ENCODE measurements at places on chromosomes 3 and 15.

DNA sequence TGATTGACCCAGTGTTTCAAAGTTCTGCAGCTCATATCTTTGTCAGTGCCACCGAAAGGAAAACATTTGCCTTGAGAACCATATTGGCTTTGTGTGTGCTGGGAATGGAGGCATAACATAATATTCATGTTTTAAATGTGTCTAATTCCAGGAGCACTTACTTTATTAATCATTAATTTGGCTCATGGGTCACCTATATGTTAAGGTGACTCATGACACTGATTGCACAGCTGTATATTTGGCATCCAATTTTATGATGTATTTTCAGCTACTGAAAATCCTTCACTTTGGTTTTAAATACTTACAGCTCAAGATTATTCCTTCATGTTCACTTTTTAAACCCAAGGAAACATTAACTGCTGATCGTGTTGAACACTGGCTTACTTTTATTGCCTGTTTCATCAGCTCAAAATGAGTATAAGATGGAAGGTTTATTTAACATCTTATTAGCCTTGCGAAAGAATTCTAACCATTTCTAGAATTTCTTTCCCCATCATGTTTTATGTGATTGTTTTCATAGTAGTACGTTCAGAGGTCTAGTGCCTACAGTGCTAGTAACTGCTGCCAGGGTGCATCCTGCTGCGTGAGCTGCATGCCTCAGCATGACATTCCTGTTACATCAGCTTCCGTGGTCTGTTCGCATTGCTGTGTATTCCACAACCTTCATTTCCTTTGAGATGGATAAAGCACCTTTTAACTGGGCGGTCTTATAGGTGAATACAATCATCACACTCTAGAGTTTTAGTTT is 63.7 kb downstream of the LRCH3 start:
- peak; percentile 93 for DNase-seq

DNA sequence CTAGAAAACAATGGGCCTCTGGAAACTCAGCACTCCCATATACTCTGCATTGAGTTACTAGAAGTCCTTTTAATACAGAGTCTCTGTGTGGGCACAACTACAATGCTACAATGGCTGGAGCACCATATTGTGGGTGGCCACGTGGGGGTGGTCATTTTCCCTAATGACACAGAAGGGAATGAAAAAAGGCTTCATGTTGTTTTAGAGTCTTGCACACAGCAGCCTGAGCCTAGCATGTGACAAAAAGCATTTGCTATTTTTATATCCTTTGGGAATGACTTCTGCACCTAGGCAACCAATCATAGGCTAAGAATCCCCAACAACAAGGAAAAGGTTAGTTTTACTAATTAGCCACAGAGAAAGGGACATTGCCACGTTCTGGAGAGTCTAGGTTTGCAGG is 120.6 kb downstream of the PPM1L start:
- DNase-seq: no peak

DNA sequence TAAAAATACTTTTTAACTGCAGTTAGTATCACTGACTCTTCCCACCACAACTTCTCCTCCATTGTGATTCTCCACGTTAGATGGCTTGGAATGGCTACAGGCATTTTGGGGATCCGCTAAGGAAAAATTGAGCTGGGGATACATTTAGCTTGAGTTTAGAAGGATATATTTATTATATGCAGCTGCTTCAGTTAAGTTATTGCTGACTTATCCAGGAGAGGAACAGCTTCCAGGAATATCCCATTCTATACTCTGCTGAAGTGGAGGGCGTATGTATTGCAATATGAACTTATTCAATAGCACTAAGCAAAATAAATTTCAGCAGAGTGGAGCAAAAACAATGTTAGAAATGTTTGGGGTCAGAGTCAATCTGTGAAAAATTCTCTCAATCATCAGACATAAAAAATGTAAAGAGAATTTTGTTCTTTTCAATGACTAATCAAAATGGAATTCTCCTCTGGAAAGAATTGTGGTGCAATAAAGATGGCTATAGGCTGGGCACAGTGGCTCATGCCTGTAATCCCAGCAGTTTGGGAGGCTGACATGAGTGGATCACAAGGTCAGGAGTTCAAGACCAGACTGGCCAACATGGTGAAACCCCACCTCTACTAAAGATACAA is 84.7 kb downstream of the NCEH1 start:
- no peak for DNase-seq

DNA sequence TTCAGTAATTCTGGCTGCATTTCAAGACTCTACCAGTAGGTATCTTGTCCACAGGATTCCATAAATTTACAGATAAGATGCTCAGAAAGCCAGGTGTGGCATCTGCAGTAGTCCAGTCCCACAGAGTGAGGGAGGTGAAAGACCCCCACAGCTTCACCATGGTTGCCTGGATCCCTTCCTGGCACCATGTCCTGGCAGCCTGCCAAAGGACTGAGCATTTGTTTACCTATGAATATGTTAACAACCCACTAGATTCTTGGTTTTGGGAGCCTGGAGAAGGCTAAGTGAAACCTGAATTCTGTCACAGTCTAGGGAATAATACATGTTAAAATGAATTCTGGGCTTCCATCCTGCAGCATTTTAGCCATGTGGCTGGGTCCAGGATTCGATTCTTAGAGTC is 14.9 kb downstream of the CHST2 start:
- DNase-seq: peak; percentile 69

DNA sequence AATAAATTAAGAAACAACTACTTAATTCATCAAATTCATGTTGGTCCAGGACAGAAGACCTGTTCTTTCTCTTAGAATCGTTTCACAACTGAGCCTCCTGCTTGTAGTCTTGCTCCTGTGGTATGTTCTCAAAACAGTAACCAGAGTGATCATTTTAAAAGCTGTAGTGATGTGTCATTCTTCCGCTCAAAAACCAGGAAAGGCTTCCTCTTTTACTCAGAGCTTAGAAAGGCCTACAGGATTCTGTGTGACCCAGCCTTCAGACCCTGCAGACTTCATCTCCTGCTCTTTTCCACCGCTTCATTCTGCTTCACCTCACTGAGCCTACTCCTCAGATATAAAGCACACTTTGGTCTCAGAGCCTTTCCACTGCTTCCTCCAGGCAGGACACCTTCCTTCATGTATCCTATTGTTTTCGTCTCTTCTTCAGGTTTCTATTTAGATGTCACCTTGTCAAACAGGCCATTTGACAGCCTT is 22.7 kb downstream of the ST6GAL1 start:
- no peak for DNase-seq

DNA sequence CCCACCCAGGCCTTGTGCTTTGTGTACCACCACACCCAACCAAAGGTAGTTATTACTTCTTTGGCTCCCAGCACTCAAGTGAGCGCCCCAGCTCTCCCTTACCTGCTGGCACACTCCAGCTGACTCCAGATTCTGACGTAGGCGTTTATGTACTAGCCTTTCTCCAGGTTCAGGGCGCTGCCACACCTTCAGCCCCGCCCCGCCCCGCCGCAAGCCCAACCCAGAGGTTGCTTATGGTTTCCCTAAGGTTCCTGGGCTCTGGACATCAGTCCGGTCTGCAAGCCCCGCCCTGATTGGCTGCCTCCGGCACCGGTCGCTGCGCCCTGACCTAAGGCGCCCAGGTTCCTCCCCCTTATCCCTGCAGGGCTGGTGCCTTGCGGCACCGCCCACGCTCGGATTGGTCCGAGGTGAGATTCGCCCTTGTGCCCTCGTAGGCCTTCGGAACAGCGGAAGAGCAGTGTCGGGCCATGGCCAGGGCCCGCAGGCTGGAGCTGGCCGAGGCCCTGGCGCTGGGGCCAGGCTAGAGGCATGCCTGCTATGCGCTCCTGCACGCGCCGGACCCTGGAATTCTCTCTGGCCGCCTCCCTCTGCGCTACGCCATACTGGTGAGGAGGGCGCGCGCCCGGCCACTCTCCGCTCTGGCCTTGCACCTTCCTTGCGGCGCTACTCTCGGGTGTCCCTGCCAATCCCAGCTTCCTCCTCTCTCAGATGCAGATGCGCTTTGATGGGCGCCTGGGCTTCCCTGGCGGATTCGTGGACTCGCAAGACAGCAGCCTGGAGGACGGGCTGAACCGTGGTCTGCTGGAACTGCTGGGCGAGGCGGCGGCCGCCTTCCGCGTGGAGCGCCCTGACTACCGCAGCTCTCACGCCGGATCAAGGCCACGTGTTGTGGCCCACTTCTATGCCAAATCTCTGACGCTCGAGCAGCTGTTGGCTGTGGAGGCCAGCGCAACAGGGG is 19.8 kb upstream of the NUDT16 start:
- no peak for DNase-seq

GRCh38 chr15:79432345-79433275 is 474 bp downstream of the MINAR1 start:
- no peak for DNase-seq

DNA sequence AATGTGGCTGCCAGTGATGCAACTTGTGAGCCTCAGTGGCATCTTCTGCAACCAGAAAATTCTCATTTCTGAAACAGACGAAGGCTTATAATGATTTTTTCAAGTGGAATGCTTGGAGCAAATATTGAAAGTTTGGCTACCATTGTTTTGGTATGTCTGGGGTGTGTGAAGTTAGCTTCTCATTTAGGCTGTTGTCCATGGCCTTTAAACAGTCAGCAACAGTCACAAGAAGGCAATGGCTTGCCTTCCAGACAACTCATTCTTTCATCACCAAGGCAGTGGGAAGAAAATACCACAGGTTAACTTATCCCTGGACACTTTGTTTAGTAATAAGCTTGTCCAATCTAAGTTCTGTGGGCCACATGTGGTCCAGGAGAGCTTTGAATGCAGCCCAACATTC is 4.7 kb upstream of the BNC1 start:
- DNase-seq: no peak

GRCh38 chr15:45618813-45619212 is 16.0 kb upstream of the SQOR start:
- no peak for DNase-seq

DNA sequence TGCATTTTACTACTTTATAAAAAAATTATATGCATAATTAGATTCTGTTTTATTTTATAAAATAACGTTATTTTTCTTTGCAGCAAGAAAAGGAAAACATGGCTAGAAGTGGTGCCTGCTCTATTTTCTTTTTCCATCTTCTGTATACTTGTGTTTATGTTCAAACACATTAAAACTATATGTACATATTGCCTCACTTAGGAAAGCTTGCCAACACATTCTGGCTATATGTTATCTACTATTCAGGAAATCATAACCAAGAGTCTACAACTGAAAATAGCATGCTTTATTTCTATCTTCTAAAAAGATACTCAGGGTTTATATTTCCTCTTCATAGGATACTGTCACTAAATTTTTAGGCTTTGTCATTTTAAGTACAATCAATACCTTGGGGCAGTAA is 90.2 kb upstream of the KCNMB2 start:
- DNase-seq: no peak

GRCh38 chr3:83320726-83321125 is 1559.3 kb upstream of the GBE1 start:
- no peak for DNase-seq

- DNase-seq: peak; percentile 85
Observed at GRCh38 chr3:111864821-111865656, 6.0 kb downstream of the PHLDB2 start.

- DNase-seq: no peak
Observed at GRCh38 chr15:99496302-99496629, 69.5 kb upstream of the MEF2A start.

GRCh38 chr3:135203026-135203425 is 408.0 kb downstream of the EPHB1 start:
- DNase-seq: no peak

- no peak for DNase-seq
Observed at GRCh38 chr15:32692286-32692685, 25.5 kb upstream of the GREM1 start.

DNA sequence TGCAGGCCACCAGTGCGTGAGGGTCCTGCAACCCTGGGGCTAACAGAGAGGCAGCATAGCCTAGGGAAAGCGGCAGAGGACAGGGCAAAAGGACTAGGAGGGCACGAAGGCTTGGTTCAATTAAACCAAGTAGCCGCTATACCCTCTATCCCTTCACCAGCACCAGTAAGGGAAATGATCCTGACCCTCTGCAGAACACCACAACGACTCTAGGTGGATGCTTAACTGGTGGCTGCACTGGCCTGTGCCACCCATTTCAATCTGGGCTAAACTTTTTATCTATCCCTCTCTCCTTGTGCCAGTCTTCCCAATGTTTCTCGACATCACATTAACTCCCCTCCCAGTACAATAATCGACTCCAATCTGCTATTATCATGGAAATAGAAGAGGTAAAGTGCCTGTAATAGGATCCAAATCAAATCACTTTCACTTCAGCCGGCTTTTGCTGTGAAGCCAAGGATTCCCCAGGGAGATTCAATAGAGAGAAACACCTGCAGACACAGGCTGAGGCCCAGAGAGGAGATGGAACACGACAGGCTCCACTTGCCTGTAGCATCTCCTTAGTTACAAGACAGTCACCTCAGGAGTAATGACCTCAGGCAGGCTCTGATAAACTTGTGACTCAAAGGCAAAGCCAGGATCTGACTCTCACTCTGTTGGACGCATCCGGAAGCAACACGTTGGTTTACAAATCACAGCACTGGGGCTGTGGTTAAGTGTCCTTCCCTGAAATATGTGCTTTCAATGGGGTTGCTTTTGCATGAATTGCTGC is 791.6 kb upstream of the ARRDC4 start:
- peak; percentile 4 for DNase-seq

DNA sequence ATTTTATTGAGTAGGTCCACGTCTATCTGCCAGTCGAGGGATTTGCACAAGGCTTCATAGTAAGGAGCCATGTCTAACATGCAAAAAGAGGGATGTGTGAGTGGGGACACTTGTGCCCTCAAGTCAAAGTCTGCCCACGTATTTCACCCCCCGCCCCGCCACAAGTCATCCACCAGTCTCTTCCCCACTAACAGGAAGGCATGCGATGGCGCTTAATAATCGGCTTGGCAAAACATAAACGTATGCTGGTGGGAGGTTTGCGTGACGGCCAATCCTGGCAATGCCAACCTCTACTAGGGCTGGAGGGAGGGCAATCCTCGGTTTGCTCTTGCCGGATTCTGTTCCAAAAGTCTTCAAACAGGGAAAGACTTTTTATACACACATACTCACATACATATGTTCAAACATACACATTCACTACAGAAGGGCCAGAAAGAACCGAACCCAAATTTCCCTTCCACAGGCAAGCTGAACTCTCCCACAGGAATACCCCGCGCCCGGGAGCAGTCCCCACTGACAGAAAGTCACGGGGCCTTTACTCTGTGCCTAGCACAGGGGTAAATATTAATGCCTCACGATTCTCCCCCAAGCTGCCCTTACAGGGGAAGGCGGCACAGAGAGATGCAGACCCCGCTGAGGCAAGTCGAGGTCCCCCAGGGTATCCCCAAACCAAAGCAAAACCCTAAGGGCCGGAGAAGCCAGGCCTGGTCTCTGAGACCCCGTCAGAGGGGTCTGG is 675 bp downstream of the PSMD6 start:
- DNase-seq: no peak

- no peak for DNase-seq
Observed at GRCh38 chr3:187321766-187322165, 30.2 kb upstream of the MASP1 start.

DNA sequence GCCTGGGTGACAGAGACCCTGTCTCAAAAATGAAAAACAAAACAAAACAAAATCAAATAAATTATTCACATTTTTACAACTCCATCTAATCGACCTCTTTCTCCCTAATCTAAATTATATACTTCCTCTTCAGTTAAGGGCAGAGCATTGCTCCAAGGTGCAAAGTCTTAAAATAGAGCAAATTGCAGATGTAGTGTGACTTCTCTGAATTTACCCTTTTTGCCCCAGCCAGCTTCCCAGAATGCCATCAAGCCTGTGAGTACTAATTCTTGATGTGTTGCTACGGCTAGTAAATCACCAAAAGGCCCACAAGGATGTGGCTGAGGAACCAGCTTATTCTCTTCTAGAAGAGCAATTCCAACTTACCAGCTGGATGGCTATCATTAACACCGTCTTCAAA is 53.4 kb upstream of the PPIB start:
- no peak for DNase-seq
